ENCODE measurements at places on chromosomes 13 and 19. TPM values are rescaled to one million over a fixed set of nuclear protein-coding genes. Genes with fewer than 3 reads are reported as not detected.

PRRG2 gene
- total RNA-seq = 1.6 TPM

BCAM gene
- total RNA-seq = 78.9 TPM

POGLUT2 gene
- 22.1 TPM for total RNA-seq

ZNF528 gene
- total RNA-seq = 25.4 TPM

KLHL26 gene
- total RNA-seq = 4.3 TPM

CEACAM6 gene
- not detected for total RNA-seq

ZNF568 gene
- 5.3 TPM for total RNA-seq

MADCAM1 gene
- total RNA-seq = 0.41 TPM

TNFSF11 gene
- 0.29 TPM for total RNA-seq

CCNA1 gene
- total RNA-seq = 5.7 TPM

ZNF829 gene
- total RNA-seq = 1.9 TPM

SRRM5 gene
- not detected for total RNA-seq

MIDN gene
- total RNA-seq = 43.0 TPM

ZFP28 gene
- total RNA-seq = 5.4 TPM

Measured in glomerular endothelial cell (primary cell).